ENCODE measurements at places on chromosomes 7 and 10.

DNA sequence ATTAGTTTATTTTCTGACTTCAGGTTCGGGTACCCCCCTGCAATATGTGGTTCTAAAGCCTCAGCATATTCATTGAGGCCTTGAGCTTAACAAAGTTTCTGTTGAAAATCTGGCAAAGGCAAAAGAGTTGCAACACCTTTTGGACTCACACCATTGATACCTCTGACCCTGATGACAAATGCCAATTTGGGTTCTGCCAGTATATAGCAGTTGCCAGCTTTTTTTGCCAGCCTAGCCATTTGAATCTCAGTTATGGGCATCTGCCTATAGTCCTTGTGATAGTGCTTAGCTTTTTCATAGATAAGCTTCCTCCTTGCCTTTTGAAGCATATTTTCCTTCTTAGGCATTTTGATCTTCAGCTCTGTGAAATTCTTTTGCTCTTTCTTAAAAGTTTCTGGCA is 31.9 kb downstream of the LIPJ start:
- no peak for DNase-seq

- no peak for DNase-seq
Observed at GRCh38 chr10:110897184-110897583, 21.8 kb downstream of the BBIP1 start.

DNA sequence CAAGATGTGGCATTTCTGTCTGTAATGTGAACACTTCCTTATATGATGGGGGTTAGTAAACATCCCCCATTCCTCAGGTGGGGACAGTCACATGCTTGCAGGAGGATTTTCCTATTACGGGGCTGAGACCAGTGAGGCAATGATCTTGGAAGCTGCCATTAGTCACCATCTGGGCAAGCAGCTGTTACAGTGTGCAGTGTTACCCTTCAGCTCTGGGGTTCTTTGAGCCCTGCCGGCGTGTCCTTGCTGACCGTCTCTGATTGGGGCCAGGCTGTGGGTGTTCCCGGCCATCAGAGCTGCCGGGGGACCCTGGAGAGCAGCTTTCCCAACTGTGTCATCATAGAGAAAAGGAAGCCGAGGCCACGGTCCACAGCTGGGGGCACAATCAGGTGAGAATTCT is 126.8 kb upstream of the FAM20C start:
- DNase-seq = no peak

- DNase-seq = no peak
Observed at GRCh38 chr10:73641328-73642060, at the start of gene MYOZ1. TSS of gene MYOZ1 (minus strand) at chr10:73641474. CDS start at chr10:73640017, 1,457 bp downstream.

DNA sequence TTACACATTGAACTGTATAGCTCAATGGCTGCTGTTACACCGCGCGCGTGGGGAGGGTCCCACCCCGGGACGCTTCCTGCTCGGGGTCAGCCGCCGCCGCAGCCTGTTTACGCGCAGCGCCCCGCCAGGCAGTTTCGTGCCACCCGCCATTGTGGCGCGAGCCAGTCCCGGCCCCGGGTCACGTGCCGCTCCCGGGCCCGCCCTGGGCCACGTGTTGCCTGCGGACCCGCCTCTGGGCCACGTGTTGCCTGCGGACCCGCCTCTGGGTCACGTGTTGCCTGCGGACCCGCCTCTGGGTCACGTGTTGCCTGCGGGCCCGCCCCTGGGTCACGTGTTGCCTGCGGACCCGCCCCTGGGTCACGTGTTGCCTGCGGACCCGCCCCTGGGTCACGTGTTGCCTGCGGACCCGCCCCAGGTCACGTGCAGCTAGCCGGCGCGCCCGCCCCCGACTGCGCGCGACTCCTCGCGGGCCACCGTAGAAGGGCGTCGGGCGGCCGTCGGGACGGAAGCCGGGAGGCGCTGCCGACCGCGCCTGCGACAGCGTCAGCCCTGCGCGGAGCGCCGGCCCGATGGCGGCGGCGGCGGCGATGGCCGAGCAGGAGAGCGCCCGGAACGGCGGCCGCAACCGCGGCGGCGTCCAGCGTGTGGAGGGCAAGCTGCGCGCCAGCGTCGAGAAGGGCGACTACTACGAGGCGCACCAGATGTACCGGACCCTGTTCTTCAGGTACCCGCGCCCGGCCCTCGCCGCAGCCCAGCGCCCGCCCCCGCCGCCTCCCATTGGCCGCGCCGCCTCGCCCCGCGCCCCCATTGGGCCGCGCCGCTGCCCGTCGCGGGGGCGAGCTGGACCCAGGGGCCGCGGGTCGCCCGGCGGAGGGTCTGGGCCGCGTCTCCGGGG is at the start of gene GET4:
TSS of gene GET4 (plus strand) at position 478 of the 895 bp plus-strand sequence. CDS start at position 570, 92 bp downstream.
- DNase-seq = peak; percentile 93

GRCh38 chr10:7054915-7055314 is 355.9 kb downstream of the SFMBT2 start:
- no peak for DNase-seq

Data from COR-L47 (cell line).